ENCODE measurements at places on chromosomes 1 and 21.

DNA sequence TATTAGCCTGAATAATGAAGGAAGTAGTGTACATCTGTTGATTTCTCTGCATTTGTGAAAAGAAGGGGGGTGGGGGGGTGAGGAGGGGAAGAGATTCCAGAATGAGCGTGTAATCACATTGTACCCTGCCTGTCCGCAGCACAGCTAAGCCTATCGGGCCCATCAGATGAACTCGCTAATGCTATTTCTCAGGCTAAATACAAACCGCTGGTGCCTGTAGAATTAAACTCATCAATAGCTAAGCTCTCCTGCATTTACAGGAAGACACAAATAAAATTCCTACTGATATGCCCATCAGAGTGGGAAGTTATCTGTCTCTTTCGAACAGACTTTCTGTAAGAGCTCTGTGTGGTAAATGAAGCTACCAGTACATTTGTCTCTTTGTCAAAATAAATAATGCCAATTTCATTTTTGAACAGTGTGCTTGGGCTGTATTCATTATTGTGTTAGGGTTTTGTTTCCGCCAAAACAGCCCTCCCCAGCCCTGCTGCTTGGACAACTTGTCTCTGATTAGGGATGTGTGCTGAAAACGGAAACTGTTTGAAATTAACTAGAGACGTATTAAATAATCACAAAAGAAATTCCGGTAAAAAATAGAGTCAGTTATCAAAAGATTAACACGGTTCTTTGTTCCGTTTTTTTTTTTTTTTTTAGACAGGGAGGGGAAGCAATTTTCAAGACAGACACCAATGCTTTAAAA lies 305.4 kb downstream of the TTLL7 start:
- no peak for DNase-seq

DNA sequence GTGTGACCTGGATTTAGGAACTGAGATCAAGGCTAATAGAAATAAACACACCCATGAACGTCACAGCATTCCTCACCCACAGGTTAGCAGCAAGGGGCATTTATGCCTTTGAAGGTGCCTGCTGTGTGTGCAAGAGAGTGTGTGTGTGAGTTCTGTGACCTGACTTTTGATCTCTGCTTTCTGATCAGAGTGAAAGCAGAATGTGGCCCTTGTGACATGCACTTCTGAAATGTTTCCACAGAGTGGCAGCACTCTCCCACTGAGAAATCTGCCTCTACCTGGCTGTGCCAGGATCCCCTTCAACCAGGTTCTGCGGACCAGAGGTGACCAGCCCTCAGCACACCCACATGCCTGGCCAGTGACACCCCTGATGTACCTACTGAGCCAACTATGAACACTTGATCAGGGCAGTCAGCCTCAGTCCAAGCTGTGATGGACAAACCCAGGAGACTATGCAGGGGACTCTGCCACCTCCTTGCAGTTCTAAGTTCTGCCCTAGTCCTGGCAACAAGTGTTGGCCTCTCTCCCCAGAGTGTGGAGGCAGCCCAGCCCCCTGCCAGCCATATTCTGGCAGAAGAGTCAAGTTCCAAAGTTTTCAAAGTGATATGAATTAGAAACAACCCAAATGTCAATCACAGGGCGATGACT lies 41.0 kb downstream of the RXRG start:
- DNase-seq = no peak

- DNase-seq = no peak
These were observed 66.0 kb downstream of the SYDE2 start for GRCh38 chr1:85134583-85135391.

DNA sequence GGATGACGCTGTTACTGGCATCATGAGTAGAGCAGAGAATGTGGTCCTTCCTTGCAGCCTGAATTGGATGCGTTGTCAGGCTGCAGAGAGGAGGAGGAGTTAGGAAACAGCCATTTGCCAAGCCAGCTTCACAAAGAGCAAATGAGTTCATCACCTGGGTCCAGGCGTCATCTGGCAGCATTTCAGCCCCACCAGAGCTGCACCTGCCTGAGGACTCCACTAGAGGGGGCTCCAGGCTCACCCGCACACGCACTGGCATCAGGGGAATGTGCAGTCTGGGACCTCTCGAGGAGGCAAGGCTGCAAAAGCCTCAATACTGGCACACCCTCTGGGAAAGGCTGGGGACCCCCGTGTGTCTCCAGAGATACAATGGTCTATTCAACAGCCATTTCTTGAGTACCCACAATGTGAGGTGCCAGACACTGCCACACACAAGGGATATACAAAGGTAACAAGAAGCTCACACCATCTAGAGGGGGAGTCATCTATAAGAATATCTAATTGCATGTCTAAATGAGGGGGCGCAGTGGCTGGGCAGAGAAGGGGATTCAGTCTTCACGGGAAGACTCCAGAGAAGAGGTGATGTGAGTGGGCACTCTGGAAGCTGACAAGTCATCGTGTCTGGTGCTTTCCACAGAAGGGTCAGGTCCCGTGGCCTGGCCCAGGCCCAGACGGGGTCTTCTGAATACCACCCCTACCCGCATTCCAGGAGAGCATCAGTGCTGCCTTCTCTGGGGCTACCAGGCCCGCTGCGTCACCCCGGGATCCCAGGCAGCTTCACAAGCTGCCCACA lies 53.5 kb upstream of the CNTN2 start:
- DNase-seq = no peak

All from activated CD8-positive, alpha-beta memory T cell treated with anti-CD3 and anti-CD28 coated beads for 4 hours (primary cell).